NCI-H187 treated with DMSO at 0.1 percent for 48 hours (cell line): ENCODE measurements at places on chromosomes 16 and 17.

DNA sequence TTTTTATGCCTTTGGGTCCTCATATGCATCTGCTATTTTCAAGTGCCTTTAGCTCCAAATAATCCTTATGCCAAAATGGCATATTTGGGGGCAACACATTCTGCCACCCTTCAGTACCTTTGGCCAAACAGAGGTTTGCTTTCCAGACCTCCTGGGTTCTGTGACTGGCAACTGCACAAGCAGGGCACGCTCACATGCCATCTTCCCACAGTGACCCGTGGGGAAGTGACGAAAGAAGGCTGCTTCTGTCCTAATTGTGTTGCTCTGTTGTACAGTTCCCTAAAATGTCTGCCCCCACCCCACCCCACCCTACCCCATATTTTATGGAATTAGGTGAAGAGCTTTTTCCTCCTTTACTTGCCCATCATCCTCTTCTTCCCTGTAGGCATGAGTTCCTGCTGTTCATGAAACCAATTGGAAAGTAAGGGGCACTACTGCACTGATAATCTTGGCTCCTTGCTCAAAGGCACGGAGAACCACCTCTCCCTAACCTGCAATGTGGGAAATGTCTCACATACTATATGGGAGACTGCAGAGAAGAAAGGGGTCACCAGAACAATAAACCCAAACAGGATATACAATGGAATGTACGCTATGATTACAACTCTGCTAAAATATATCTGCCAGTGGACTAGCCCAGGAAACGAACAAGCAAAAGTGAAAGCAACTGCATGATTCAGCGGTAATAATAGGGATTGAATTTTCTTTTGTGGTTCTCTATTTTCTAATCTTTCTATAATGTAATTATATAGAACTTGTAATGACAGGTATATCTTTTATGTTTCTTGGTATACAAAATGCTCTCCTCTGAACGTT, 3.3 kb upstream of the SLFN12L start:
- no peak for DNase-seq

- no peak for DNase-seq
Observed at GRCh38 chr16:85989863-85990643, 91.1 kb downstream of the IRF8 start.

GRCh38 chr17:77666881-77667395, 291.6 kb upstream of the TNRC6C start:
- no peak for DNase-seq

- no peak for DNase-seq
Observed at GRCh38 chr17:44751806-44752205, 7.0 kb upstream of the ADAM11 start.

GRCh38 chr16:12356632-12357340, 380.3 kb downstream of the SNX29 start:
- DNase-seq, result no peak

- DNase-seq, result no peak
Observed at GRCh38 chr17:68449021-68449739, 8.1 kb downstream of the WIPI1 start.

DNA sequence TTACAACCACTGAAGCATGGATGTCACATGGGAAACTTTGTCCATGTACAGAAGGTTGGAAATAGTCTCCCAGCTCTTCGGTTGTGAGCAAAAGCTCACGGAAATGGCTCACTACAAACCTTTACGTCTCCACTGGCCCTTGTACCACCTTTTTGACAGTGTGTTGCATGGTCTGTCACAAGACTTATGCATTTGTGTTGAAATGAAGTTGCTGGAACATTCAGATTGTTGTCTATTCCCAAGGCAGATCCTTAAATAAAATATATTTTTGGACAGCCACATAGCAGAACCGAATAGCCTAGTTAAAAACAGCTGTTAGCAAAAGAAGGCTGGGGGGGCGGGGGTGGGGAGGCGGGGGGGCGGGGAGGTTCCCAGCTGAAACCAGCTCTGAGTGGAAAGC, 39.2 kb downstream of the KNOP1 start:
- no peak for DNase-seq

- DNase-seq, result no peak
Observed at GRCh38 chr17:80352991-80353665, 61.8 kb upstream of the ENDOV start.

DNA sequence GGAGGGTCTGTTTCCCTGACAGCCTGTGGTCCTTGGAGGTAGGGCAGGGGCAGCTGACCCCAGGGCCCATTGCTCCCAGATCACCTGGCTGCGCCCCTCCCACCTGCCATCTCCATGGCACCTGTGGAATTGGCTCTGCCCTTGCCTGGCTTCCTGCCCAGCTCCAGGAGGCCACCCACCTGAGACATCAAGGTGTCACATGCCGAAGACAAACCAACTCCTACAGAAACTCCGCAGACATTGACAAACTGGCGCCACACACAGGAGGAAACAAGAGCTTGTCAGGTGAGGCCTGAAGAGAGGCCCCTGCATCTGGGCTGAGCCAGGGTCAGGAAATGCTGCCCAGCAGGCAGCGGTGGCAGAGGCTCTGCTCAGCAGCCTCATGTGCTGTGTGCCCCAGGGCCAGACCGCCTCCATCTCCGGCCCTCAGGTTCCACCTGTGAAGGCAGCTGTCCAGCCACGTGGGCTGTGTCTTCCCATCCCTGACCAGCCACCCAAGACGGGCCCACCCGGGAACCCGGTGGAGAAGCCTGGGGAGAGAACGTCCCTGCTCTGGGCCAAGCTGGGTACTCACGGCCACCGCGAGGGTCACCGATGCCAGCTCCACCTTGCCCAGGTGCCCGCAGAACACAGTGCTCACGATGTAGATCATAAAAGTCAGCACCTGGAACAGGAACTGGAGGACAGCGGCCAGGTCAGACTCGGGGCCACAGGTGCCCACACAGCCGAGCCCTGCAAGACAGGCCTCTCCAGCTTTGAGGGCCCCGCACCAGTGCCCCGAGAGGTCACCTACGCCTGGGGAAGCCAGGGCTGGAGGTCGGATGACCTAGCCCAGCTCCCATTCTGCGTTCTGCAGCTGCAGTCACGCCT, 1.6 kb downstream of the SLC47A2 start:
- DNase-seq, result no peak

DNA sequence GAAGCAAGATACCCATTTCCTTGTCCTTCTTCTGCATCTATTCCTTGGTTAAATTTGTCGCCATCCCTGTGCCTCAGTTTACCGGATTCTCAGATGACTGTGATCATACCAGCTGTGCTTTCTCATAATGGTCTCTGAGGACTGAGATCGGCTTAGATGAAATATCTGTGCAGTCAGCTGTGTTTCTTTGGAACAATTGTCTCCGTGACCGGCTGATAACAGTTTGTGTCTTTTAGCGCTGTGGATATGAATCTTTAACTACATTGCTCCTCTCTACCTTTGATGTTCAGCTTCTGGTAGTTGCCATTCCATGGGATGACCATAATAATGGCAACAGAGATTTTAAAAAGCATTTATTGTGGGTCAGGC, 473 bp downstream of the FTO start:
- no peak for DNase-seq

- no peak for DNase-seq
Observed at GRCh38 chr16:82081264-82081663, 46.2 kb downstream of the HSD17B2 start.

GRCh38 chr16:50500171-50500874, 47.9 kb upstream of the NKD1 start:
- no peak for DNase-seq

DNA sequence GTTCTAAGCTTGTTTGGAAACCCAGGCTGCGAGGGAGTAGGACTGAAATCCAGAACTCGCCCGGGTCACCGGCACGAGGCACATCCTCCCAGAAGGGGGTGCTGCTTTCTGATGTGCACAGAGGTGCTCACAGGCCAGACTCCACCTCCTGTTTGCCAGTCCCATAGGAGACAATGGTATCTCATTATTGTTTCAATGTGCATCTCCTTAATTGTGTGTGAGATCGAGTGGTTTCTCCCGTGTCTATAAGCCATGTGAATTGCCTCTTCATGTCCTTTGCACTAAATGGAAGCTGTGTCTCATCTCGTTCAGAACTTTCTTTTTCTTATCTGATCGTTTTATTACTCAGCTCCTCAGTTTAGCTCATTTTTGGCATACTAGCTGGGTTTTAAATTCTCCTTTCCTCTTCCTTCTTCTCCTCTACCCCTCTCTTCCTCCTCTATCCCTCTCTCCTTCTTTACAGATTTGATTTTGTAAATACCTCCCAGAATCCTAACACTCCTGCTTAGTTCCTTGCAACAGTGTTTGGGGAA, 32.1 kb upstream of the PRKCB start:
- no peak for DNase-seq

GRCh38 chr17:41015454-41015853, 6.5 kb upstream of the KRTAP3-1 start:
- no peak for DNase-seq

DNA sequence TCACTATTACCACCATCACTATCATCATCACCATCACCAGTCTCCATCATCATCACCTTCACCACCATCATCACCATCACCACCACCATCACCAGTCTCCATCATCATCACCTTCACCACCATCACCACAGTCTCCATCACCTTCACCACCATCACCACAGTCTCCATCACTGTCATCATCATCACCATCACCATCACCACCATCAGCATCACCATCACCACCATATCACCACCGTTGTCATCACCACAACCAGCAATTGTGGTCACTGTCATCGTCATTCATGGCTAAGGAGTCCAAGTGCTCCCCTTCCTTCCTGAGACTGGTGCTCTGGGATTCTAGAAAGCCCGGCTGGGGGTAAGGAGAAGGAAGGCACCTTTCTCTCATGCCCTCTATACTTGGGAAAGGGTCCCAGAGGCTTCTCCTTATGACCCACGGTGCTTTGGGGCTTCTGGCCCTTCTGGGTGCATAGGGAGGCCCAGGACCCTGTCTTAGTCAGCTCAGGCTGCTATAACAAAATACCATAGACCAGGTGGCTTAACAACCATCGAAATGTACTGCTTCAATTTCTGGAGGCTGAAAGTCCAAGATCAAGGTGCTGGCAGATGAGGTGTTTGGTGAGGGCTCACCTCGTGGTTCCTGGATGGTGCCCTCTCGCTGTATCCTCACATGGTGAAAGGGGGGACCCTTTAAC, 93.4 kb upstream of the GSE1 start:
- DNase-seq, result no peak

- DNase-seq, result no peak
Observed at GRCh38 chr17:66564992-66565465, 262.6 kb downstream of the PRKCA start.

DNA sequence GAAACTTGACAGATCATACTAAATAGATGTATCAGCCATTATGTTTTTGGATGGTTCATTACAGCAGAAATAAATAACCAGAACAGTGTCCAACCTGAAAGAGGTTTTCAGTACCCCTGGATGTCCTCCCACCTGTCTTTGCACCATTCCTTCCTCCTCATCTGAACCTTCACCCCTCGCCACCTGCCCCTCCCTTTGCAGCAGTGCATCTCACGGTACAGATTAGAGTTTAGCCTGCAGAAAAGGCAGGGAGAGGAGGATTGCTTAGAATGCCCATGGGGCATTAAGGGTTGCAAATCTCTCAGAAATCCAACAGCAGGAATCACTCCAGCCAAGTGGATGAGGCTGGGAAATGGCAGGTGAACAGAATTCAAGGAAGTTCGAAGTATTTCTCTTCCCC, 155.0 kb downstream of the HS3ST2 start:
- DNase-seq, result no peak

- no peak for DNase-seq
Observed at GRCh38 chr17:46978489-46979146, 435 bp downstream of the RPRML start.

- DNase-seq, result no peak
Observed at GRCh38 chr17:9537177-9537776, 38.3 kb downstream of the STX8 start.

DNA sequence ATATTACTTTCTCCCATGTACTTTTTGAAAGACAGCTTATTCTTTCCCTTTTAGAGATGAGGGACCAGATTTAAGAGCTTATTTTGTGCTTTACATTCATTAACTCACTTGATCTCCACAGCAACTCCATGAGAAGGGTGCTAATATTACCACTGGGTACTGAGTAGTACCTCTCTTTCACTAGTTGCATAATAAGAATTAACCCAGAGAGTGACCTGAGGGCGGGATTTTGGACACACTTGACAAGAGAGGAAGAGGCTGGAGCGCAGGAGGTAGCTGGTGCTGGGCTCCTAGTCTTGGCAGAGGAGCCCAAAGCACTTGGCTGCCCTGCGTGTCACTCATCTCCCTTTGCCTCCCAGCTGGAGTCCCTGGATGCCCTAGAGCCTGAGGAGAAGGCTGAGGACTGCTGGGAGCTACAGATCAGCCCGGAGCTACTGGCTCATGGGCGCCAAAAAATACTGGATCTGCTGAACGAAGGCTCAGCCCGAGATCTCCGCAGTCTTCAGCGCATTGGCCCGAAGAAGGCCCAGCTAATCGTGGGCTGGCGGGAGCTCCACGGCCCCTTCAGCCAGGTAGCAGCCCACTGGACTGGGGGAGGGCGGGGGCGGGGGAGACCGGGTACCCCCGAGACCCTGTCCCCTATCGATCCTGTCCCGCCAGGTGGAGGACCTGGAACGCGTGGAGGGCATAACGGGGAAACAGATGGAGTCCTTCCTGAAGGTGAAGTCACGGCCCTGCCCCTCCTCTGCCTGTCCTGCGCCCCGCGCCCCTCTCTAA, 1.7 kb upstream of the MAZ start:
- DNase-seq, result no peak

DNA sequence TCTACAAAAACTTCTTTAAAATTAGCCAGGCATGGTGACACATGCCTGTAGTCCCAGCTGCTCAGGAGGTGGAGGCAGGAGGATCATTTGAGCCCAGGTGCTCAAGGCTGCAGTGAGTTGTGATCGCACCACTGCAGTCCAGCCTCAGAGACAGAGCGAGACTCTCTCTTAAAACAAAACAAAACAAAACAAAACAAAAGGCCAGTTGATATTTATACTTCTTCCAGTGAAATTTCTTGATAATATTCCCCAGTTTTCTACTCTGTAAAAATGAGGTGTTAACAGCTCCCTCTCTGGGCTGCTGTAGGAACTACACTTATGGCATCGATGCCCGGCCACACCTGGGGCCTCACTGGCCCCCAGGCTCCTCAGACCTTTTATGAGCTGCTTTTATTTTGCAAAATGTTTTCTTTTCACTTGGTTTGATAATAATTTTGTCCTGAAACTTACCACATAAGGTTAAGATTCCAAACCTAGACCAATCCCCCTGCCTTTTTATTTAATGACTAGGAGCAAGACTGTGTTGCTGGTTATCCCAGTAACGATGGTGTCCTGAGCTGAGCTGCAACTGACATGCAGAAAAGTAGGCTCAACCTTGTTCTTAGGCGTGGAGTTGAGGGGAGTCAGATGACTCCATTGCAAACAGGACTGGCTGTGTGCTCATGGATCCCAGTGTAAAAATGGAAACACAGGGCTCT, 17.6 kb downstream of the MAPK8IP3 start:
- no peak for DNase-seq

DNA sequence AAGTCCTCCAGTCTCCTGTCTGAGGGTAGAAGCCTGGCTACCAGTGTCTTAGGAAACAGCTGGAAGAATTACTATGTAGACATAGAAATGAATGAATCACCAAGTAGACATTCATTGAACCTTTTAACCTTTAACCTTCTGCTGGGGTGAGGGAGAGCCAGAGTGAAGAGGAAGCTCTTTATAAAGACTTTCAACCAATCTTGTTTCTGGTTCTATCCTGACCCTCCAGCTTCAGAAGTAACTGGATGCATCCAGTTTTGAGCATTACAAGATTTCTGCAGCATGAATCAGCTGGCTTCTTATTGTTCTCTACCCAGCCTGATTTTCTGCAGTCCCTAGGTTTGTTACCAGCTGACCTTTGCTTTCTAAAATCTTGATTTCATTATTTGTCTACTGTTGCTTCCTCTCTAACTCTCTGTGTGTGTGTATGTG, 8.5 kb downstream of the TEKT1 start:
- DNase-seq, result no peak
